Aorta (tissue), 5 donors: ENCODE measurements at places on chromosomes 13 and 19. TPM values are rescaled to one million over a fixed set of nuclear protein-coding genes. Genes with fewer than 3 reads are reported as not detected.

The SRRM5 gene
- 0.52 TPM for total RNA-seq

The CLC gene
- not detected for total RNA-seq

The CASP14 gene
- total RNA-seq, result not detected

The FCHO1 gene
- total RNA-seq, result 6.9 TPM

The ATP4A gene
- not detected for total RNA-seq

The LHFPL6 gene
- 214 TPM for total RNA-seq

The LGALS4 gene
- total RNA-seq, result 2.9 TPM

The FGF14 gene
- total RNA-seq, result 0.84 TPM

The LRRC63 gene
- total RNA-seq, result not detected

The ZNF560 gene
- not detected for total RNA-seq

The NCAN gene
- not detected for total RNA-seq

DNA sequence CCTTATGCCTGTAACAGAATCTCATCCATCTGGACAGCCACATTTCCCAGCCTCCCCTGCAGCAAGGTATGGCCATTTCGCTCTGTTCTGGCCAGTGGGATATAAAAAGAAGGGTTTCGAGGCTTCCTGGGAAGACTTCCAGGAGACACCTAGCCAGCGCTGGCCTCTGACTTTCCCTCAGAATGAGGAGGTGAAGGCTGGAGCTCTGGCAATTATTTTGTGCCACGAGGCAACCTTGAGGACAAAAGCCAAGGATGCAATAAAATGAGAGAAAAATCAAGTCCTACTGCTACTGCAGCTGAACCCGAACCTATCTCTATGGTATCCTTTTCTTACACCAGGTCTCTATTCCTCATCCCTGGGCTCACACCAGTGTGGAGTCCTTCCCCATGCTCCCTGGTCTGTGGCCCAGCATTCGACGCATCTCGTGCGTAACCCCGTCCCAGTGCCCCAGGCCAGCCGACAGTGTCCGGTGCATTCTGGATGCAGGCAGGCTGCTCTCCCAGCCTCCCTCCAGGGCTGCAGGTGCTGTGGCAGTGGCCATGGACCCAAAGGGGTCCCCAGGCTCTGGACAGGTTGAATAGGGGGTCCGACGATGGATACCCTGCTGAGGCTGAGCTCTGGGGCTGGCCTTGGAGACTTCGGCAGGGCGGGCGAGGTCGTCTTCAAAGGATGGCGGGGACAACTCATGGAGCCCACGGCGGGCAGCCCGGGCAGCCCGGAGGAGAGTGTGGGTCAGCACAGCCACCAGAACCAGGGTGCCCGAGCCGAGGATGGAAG lies 12.2 kb downstream of the TMEM221 start:
- H3K4me3 ChIP-seq, result no peak overlapping the region
- DNase-seq, result no peak
- H3K4me1 ChIP-seq, result no peaks in the 10 kb centered on the region
- no peaks in the 10 kb centered on the region for H3K36me3 ChIP-seq

DNA sequence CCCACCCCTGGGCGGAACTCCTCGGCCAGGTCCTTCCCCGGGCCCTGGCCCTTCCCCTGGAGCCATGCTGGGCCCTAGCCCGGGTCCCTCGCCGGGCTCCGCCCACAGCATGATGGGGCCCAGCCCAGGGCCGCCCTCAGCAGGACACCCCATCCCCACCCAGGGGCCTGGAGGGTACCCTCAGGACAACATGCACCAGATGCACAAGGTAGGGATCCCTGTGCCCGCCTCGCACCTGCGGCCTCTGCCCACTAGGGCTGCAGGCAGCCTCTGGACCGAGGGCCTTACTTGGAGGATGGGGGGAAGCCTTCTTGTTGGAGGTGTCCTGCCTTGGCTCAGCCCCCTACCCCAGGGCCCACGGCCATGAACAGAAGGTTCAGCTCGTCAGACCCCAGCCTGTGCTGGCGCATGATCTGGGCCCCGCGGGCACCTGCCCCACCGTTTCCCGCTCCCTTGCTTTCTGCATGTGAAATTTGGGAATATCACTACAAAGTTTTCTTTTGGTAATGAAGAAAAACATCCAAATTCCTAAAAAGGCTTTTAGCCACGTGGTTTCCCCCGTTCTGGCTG lies 23.4 kb downstream of the SMARCA4 start:
- no peaks in the 10 kb centered on the region for H3K27me3 ChIP-seq
- H3K4me3 ChIP-seq, result no peak overlapping the region
- no peaks in the 10 kb centered on the region for H3K4me1 ChIP-seq
- no peak overlapping the region for H3K27ac ChIP-seq
- H3K36me3 ChIP-seq, result peaks cover under 1% of the 10 kb centered on the region

- H3K36me3 ChIP-seq, result no peaks in the 10 kb centered on the region
- H3K4me1 ChIP-seq, result no peaks in the 10 kb centered on the region
- no peaks in the 10 kb centered on the region for H3K27me3 ChIP-seq
- no peak within 1 kb of the TSS for H3K4me3 ChIP-seq
- H3K27ac ChIP-seq, result no peak within 1 kb of the TSS
These were observed at the start of gene HIF3A for GRCh38 chr19:46296722-46297461. TSS of gene HIF3A (plus strand) at chr19:46297042. CDS start at chr19:46297077, 35 bp downstream.

GRCh38 chr13:69524459-69525150 lies 583.0 kb upstream of the ATXN8OS start:
- no peaks in the 10 kb centered on the region for H3K27me3 ChIP-seq
- DNase-seq, result no peak
- H3K36me3 ChIP-seq, result no peaks in the 10 kb centered on the region
- H3K27ac ChIP-seq, result no peak overlapping the region
- no peak overlapping the region for H3K4me3 ChIP-seq

GRCh38 chr13:100156788-100157187 lies 67.9 kb downstream of the PCCA start:
- DNase-seq, result no peak
- H3K27me3 ChIP-seq, result no peaks in the 10 kb centered on the region
- H3K4me1 ChIP-seq, result no peaks in the 10 kb centered on the region
- H3K27ac ChIP-seq, result no peak overlapping the region
- H3K36me3 ChIP-seq, result no peaks in the 10 kb centered on the region

- H3K27me3 ChIP-seq, result no peaks in the 10 kb centered on the region
- no peaks in the 10 kb centered on the region for H3K36me3 ChIP-seq
- H3K27ac ChIP-seq, result no peak overlapping the region
- no peaks in the 10 kb centered on the region for H3K4me1 ChIP-seq
- DNase-seq, result no peak
These were observed 521.2 kb upstream of the NBEA start for GRCh38 chr13:34420702-34421346.

- no peak overlapping the region for H3K4me3 ChIP-seq
- no peak overlapping the region for H3K27ac ChIP-seq
- H3K36me3 ChIP-seq, result no peaks in the 10 kb centered on the region
- no peak for DNase-seq
- H3K27me3 ChIP-seq, result no peaks in the 10 kb centered on the region
These were observed 2.3 kb downstream of the ZNF714 start for GRCh38 chr19:21084343-21084742.

DNA sequence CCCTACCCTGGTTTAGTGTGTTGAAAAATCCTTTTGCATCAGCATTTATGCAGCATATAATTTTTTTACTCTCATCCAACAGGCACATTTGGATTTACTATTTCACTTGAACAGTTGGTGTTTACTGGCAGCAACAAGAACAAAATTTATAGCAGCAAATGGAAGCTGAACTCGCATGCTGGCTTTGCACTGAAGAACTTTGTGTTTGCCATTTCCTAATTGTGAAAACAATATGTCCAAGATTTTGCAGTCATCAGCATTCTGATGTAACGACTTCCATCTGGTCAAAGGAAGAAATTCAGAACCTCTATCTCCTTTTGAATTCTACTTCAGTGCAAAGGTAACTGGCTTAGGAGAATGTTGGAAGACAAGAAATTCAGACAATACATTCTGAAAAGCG lies 131.0 kb downstream of the DLEU7 start:
- peaks cover 2% of the 10 kb centered on the region for H3K27me3 ChIP-seq
- H3K27ac ChIP-seq, result no peak overlapping the region
- H3K4me1 ChIP-seq, result no peaks in the 10 kb centered on the region
- DNase-seq, result no peak
- H3K4me3 ChIP-seq, result no peak overlapping the region

- no peaks in the 10 kb centered on the region for H3K27me3 ChIP-seq
- no peak overlapping the region for H3K27ac ChIP-seq
- no peaks in the 10 kb centered on the region for H3K36me3 ChIP-seq
- DNase-seq, result no peak
These were observed 96.7 kb upstream of the DIAPH3 start for GRCh38 chr13:60260440-60260839.

- no peaks in the 10 kb centered on the region for H3K4me1 ChIP-seq
- H3K4me3 ChIP-seq, result no peak overlapping the region
- H3K36me3 ChIP-seq, result no peaks in the 10 kb centered on the region
- no peak for DNase-seq
These were observed 84.6 kb upstream of the ZNF254 start for GRCh38 chr19:24002256-24002945.

GRCh38 chr13:30753030-30753616 lies 17.8 kb downstream of the ALOX5AP start:
- no peaks in the 10 kb centered on the region for H3K27me3 ChIP-seq
- no peak overlapping the region for H3K4me3 ChIP-seq
- H3K4me1 ChIP-seq, result no peaks in the 10 kb centered on the region
- no peak overlapping the region for H3K27ac ChIP-seq
- no peaks in the 10 kb centered on the region for H3K36me3 ChIP-seq

DNA sequence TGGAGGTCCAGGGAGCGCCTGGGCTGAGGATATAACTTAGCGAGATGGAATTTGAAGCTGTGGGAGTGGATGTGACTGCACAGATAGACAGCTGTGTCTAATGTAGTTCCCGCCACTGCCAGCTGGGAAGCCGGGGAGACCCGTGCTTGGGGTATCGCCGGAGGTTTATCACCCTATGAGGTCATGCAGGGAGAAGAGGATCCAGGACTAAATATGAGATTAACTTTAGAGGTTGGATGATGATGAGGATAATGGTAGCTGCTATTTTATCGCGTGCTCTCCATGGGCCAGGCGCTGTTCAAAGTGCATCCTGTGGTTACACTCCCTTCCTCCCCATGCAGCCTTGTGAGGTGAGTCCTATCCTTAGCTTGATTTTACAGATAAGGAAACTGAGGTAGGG lies 19.9 kb downstream of the SSC5D start:
- H3K27ac ChIP-seq, result no peak overlapping the region
- H3K27me3 ChIP-seq, result no peaks in the 10 kb centered on the region
- H3K4me3 ChIP-seq, result no peak overlapping the region

DNA sequence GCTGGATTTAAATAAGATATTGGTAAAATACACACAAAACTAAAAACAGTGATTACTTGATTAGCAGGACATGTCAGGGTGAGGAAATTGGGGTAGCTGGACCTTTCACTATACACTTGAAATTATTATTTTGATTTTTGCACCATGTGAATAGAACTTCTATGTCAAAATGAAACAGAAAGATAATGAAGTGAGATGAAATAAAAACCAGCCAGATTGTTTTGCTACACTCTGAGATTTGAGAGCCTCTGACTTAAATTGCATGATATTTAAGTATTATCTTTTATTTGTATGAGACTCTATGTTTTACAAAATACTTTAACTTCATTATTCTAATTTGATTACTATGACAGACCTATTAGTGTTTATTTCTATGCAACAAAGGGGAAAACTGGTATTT lies 819.6 kb upstream of the ATXN8OS start:
- H3K4me3 ChIP-seq, result no peak overlapping the region
- no peaks in the 10 kb centered on the region for H3K27me3 ChIP-seq
- H3K27ac ChIP-seq, result no peak overlapping the region
- H3K4me1 ChIP-seq, result no peaks in the 10 kb centered on the region
- no peak for DNase-seq

GRCh38 chr13:44191504-44192171 lies 182.0 kb upstream of the SERP2 start:
- no peak overlapping the region for H3K27ac ChIP-seq
- H3K4me1 ChIP-seq, result no peaks in the 10 kb centered on the region
- no peak overlapping the region for H3K4me3 ChIP-seq
- H3K36me3 ChIP-seq, result no peaks in the 10 kb centered on the region

DNA sequence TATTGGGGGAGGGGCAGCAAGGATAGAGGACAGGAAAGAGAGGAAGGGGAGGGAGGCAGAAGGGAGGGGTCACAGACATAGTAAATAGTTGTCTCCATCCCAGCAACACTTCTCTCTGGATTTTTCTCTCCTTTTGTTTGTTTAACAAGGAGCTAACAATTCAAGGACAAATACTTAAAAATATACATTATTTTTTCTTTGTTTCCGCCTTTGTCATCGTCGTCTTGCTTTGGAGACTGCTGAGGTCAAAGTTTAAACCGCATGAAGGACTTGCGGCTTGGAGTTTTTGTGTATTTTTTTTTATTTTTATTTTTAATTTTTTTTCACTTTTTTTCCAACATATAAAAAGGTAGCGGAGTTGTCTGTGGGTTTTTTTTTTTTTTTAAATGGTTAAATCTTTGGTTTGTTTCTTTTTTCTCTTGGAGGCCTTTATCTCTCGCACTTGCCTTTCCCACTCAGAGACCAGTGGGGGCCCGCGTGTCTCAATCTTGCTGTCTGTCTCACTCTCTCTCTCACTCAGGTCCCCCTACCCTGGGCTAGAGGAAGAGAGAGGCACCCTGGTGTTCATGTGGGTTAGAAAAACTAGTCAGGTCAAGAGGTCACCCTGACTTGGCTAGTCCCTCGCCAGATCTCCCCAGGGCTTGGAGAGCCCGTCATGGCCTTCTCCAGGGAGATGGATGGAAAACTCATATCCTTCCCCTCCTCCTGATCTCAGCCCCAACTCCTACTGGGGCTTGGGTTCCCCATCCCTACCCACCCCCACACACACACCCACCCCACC lies 11.0 kb downstream of the ZNF574 start:
- no peaks in the 10 kb centered on the region for H3K36me3 ChIP-seq
- no peak overlapping the region for H3K4me3 ChIP-seq
- H3K27ac ChIP-seq, result no peak overlapping the region

- no peak for DNase-seq
- no peak overlapping the region for H3K4me3 ChIP-seq
- no peaks in the 10 kb centered on the region for H3K4me1 ChIP-seq
- no peak overlapping the region for H3K27ac ChIP-seq
These were observed 4.5 kb downstream of the LRRC25 start for GRCh38 chr19:18392926-18393325.

- no peak overlapping the region for H3K27ac ChIP-seq
- no peak overlapping the region for H3K4me3 ChIP-seq
- no peak for DNase-seq
- H3K4me1 ChIP-seq, result no peaks in the 10 kb centered on the region
- H3K36me3 ChIP-seq, result no peaks in the 10 kb centered on the region
These were observed 42.6 kb downstream of the B3GLCT start for GRCh38 chr13:31242367-31242766.

- no peaks in the 10 kb centered on the region for H3K27me3 ChIP-seq
- no peak for DNase-seq
- H3K4me3 ChIP-seq, result no peak overlapping the region
- H3K4me1 ChIP-seq, result no peaks in the 10 kb centered on the region
- H3K36me3 ChIP-seq, result no peaks in the 10 kb centered on the region
- no peak overlapping the region for H3K27ac ChIP-seq
These were observed 12.8 kb downstream of the CIB3 start for GRCh38 chr19:16160445-16160942.

- H3K36me3 ChIP-seq, result no peaks in the 10 kb centered on the region
- no peak overlapping the region for H3K27ac ChIP-seq
- peaks cover 2% of the 10 kb centered on the region for H3K27me3 ChIP-seq
- H3K4me3 ChIP-seq, result no peak overlapping the region
- no peaks in the 10 kb centered on the region for H3K4me1 ChIP-seq
These were observed 2.8 kb upstream of the CRYL1 start for GRCh38 chr13:20528452-20528851.
